HFFc6 (cell line): ENCODE measurements at places on chromosomes 3 and 15.

GRCh38 chr3:97658668-97659285 lies 105.8 kb upstream of the ARL6 start:
- peak; percentile 2 for DNase-seq

DNA sequence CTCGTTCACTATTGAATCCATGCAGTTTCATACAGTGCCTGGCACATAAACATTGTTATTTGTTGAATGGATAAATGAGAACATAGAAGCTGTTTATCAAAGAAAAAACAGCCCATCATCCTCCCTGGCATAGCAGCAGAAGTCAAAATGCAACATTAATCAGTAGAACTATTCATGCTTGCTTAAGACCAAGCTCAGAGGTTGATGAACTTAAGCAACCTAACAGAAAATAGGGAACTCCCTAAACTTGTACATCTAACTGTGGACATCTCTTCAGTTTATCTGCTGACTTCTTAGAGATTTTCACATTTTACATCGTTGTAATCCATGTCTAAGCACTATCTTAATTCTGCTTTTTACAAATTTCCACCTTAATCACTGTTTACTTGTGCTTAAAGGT lies 29.2 kb downstream of the SENP8 start:
- DNase-seq: no peak

DNA sequence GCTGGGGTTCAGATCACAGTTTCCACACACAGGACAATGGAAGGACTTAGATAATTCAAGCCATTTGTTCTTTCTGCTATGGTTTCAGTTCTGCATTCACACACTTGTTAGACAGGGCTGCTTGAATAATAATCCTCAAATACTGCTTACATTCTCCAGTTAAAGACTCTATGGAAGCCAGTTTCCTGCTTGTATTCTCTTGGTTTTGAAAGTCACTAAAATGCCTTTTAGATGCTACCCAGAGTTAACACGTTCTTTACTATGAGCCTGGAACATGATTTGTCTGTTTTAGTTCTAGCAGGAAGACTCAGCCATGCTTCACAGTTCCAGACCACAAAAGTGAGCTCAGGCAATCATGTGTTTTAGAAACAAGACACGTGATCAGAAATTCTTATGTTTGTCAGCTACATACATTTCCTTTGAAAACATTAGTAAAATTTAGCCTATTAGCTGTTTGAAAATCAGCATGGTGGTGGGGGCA lies 152.4 kb downstream of the LEKR1 start:
- DNase-seq: no peak

DNA sequence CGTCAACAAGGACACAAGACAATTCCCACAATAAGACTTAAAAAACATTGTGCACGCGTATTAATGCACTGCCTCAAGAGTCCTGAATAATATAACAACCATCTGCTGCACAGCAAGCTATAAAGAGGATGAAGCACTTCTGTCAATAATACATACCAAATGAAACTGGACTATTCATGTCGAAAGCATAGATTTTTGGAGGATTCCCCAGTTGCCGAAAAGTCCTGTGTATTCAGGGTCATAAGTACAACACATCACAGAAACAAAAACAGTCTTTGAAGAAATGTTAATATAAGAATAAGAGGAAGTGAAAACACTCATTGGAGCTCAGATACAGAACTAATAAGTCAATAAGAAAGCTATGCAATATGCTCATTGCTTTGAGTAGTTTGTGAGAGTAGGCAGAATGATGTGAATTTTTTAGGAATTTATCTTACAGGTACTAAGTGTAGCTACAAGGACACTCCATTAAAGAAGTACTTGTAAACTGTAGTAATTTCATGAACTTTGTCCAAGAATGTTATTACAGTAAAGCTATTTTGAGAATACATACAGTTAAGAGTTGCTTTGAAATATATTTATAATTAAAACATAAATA lies 31.6 kb downstream of the CBLB start:
- DNase-seq: no peak
